ENCODE measurements at places on chromosomes 6 and 20.

- DNase-seq = no peak
These were observed 209.0 kb downstream of the LRFN2 start for GRCh38 chr6:40378071-40378724.

DNA sequence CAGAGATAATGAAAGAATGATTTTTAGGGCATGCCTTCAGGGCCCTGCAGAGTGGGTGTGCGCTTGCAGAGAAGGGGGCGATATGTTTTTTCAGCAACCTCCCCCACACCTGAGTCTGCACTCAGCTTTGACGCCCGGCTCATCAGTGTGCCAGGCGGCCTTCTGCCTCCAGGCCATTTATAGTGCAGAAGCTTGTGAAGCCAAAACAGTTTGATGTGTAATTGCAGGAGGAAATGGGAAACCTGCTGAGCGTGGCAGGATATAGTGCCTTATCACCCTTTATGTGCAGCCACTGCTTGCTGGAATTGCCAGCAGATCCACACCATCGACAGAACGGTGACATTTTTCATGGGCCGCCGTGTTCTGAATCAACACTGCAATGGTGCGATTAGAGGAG is 178.2 kb downstream of the CDH4 start:
- DNase-seq = no peak

DNA sequence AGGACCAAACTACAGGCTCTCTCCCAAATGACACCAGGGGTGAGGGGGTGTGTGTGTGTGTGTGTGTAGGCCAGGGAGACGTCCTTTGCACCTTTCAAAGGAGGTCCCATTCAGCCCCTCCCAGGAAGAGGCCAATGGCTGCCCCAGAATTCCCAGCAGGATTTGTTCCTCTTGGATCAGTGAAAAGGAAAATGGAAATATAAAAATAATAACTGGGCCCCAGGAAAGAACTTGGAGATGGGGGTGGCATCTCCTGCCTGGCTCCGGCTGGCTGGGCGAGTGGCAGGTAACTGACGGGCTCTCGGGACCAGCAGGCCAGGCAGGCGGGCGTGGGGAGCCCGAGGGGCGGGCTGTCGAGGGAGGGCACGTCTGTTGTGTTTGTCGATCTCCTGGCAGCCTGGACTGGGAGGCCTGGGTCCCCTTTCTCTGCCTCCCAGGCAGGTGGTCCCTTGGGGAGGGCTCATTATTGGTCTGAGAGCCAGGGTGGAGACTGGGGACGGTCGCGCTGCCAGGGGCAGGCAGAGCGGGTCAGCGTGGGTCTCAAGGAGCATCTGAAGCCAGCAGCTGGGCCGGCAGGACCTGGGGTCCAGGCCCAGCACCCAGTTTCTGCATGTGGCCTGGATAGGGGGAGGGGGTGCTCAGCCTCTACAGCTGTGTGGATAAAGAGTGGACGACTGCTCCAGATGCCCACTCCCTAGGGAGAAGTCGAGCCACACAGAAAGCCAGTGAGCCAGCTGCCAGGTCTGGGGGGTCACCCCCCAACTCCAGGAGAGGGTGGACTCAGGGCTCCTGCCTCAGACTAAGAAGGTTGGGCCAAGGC is 3.1 kb downstream of the NOL4L start:
- no peak for DNase-seq

- DNase-seq = no peak
These were observed 8.3 kb downstream of the TNFRSF21 start for GRCh38 chr6:47301441-47301840.

GRCh38 chr6:33696076-33696475 is 15.4 kb downstream of the UQCC2 start:
- no peak for DNase-seq

DNA sequence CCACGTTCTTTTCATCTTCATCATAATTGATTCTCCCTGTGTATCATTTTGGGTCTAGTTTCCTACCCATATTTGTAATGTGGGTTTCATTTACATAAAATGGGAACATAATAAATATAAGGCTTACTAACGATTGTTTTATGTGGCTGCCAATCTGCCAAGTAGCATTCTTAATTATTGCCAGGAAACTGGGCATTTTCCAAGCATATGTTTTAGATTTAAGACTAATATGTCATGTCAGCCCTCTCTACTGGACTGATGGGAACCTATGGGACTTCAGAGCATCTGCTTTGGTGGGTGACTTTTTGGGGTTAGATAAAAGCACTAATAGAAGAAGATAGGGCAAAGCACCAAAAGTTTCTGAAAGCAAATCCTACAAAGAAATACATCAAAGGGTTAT is 157.5 kb downstream of the TBX18 start:
- no peak for DNase-seq

- DNase-seq = no peak
These were observed 7.8 kb upstream of the BPIFB1 start for GRCh38 chr20:33275215-33275614.

- no peak for DNase-seq
These were observed 58.6 kb upstream of the DACT2 start for GRCh38 chr6:168377856-168378832.

DNA sequence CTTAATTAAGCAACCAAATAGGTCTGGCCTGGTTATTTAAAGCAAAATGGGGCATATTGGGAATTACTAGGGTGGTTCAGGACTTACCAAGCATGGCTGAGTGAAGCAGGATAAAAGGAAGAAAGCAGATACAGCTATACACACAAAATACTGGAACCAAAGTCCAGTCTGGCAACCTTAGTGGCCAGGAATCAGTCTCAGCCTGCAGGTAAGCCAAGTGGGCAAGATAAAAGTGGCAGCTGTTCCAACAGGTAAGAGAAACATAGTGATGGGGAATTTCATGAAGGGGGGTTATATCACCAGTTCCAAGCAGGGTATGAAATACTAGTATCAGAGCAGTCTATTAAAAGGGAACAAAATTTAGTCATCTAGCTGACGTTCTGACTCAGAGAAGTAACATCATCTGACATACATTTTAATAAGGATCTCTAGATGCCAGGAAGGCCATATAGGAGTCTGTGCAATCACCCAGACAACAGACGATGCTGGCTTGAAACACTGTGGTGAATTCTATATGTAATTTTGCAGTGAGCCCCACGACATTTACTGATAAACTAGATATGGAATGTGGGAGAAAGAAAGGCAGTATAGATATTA is 292.1 kb upstream of the HSF2 start:
- no peak for DNase-seq

DNA sequence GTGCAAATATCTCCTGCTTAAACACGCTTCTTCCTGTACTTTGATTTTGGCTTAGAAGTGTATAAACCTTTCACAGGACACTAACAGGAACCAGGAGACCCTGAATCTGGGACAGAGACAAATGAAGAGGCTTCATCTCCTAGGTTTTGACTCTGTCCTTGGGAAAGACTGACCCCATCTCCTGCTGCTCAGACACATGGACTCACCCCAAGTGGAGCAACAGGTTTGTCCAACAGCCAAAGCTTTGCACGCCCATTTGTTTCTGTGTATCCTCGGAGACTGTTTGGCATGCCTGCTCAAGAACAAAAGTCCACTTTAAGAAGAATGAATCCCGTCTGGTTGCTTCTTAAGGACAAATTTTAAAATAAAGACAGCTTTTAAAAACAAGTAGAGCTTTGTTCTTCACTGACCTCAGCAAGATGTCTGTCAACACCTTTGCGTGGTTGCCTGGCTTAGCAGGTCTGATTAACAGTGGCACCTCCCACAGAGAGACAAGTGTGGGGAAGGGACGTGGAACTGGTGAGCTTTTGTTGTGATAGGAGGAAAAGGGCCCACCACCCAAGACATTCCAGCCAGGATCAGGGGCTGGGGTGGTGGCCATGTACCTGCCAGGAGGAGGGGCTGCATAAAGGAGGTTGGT is 202.6 kb downstream of the SOD2 start:
- DNase-seq = no peak

DNA sequence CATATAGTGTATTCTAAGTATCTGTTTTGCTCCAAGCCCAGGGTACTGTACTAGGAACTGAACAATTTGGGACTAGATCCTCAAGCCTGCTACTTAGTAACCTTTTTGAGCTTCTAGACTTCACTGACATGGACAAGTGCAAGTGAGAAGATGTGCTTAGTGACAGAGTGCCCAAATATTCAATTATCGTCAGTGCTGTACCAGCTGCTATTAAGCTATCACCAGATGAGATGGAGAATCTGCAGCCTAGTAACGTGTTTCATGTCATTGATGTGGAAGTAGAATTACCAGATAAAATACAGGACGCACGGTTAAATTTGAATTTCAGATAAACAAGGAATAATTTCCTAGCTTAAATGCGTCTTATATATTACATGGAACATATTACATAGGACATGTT is 218.3 kb downstream of the ARID1B start:
- no peak for DNase-seq

Data from stimulated activated CD8-positive, alpha-beta memory T cell treated with anti-CD3 and anti-CD28 coated beads, Interleukin-15, amount 100 ng/mL, for 4 hours (primary cell).